ENCODE measurements at places on chromosomes 5 and 9.

GRCh38 chr9:107933097-107933496, 443.5 kb upstream of the KLF4 start:
- no peaks in the 10 kb centered on the region for H3K36me3 ChIP-seq
- no peak overlapping the region for H3K4me3 ChIP-seq
- DNase-seq: peak; percentile 35
- H3K27ac ChIP-seq: no peak overlapping the region
- no peaks in the 10 kb centered on the region for H3K27me3 ChIP-seq
- no peaks in the 10 kb centered on the region for H3K4me1 ChIP-seq

- no peaks in the 10 kb centered on the region for H3K36me3 ChIP-seq
- H3K4me1 ChIP-seq: peaks cover 6% of the 10 kb centered on the region
- H3K4me3 ChIP-seq: no peak overlapping the region
- no peak overlapping the region for H3K27ac ChIP-seq
- H3K27me3 ChIP-seq: no peaks in the 10 kb centered on the region
- DNase-seq: no peak
Observed at GRCh38 chr5:68464424-68464823, 248.9 kb downstream of the PIK3R1 start.

- H3K36me3 ChIP-seq: no peaks in the 10 kb centered on the region
- H3K27me3 ChIP-seq: peaks cover 32% of the 10 kb centered on the region
- no peak overlapping the region for H3K4me3 ChIP-seq
- H3K27ac ChIP-seq: no peak overlapping the region
- peaks cover 52% of the 10 kb centered on the region for H3K4me1 ChIP-seq
Observed at GRCh38 chr5:178360926-178361235, 128.3 kb upstream of the PHYKPL start.

GRCh38 chr9:88745276-88746001, 210.5 kb downstream of the NXNL2 start:
- H3K4me1 ChIP-seq: peaks cover 58% of the 10 kb centered on the region
- H3K27ac ChIP-seq: no peak overlapping the region
- H3K36me3 ChIP-seq: no peaks in the 10 kb centered on the region
- DNase-seq: no peak

GRCh38 chr9:95506428-95506677, 10.4 kb downstream of the PTCH1 start:
- peak overlapping the region; percentile 86 for H3K4me3 ChIP-seq
- DNase-seq: peak; percentile 82
- peak overlapping the region; percentile 94 for H3K27ac ChIP-seq
- H3K36me3 ChIP-seq: no peaks in the 10 kb centered on the region
- H3K27me3 ChIP-seq: peaks cover 4% of the 10 kb centered on the region

- no peak overlapping the region for H3K27ac ChIP-seq
- peaks cover 4% of the 10 kb centered on the region for H3K4me1 ChIP-seq
- H3K36me3 ChIP-seq: no peaks in the 10 kb centered on the region
- no peaks in the 10 kb centered on the region for H3K27me3 ChIP-seq
- H3K4me3 ChIP-seq: no peak overlapping the region
- DNase-seq: no peak
Observed at GRCh38 chr5:143318833-143319232, 84.7 kb downstream of the NR3C1 start.

DNA sequence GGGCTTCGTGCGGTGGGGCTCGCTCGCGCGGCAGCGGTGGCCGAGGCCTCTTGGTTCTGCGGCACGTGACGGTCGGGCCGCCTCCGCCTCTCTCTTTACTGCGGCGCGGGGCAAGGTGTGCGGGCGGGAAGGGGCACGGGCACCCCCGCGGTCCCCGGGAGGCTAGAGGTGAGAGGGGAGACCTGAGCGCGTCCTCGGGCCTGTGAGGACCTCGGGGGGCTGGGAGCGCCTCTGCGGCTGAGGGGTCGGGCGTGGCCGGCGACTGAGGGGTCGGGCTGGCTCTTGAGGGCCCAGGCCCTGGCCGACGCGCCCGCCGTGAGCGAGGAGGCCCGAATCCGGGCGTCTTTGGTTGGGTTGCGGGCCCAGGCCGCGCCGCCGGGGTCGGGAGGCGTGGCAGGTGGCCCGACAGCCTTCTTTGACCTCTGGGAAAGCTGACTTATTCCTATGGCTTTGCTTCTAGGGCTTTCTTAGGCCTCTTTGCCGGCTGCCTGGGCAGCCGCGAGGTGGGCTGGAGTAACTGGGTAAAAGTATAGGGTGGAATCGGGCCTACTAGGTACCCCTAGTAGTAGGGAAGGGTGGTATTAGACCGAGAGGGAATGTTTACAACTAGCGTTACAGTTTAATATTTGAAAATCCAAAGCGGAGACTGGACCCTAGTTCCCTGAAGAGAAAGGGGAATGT, at the start of gene CANX:
CANX (plus strand) TSS at position 33 of the 681 bp plus-strand sequence. CDS start 6,715 bp downstream, outside the sequence.
- H3K27ac ChIP-seq: peak within 1 kb of the TSS; percentile 97
- H3K4me1 ChIP-seq: peaks cover 18% of the 10 kb centered on the region
- H3K36me3 ChIP-seq: peaks cover 22% of the 10 kb centered on the region
- H3K4me3 ChIP-seq: peak within 1 kb of the TSS; percentile 91
- DNase-seq: no peak

DNA sequence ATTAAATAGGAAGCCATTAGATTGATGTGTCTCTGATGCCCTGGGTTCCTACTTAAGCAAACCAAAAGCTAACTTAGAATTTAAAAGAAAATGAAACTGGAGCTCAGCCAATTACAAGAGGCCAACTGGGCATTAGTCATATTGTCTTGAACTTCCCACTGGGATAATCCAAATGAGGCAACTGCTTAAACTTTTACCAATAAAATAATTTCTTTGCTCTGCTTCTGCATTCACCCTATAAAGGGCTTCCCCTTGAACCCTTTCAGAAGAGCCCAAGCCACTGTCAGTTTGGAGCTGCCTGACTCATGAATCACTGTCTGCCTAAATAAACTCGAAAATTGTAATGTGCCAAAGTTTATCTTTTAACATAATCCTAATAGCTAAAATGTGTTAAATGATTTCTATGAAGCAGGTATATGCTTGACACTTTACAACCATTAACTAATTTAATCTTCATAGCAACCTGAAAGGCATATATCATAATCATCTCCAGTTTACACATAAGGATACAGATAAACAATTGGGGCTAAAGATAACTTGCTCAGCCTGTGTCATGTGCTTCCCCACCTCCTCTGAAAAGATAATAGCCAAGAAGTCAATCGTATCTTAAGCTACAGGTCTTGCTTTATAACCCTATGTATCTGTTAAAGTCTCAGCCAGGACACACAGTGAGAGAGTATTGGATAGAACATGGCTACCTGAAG, 11.5 kb downstream of the GPR150 start:
- H3K27me3 ChIP-seq: no peaks in the 10 kb centered on the region
- H3K4me3 ChIP-seq: no peak overlapping the region
- H3K27ac ChIP-seq: no peak overlapping the region

- DNase-seq: peak; percentile 83
- no peaks in the 10 kb centered on the region for H3K36me3 ChIP-seq
- no peak overlapping the region for H3K4me3 ChIP-seq
- H3K4me1 ChIP-seq: peaks cover 33% of the 10 kb centered on the region
Observed at GRCh38 chr9:134598884-134599245, 42.7 kb upstream of the COL5A1 start.

GRCh38 chr9:114878879-114879564, 51.4 kb downstream of the TNFSF8 start:
- H3K27ac ChIP-seq: no peak overlapping the region
- peaks cover 2% of the 10 kb centered on the region for H3K27me3 ChIP-seq
- no peaks in the 10 kb centered on the region for H3K4me1 ChIP-seq
- no peaks in the 10 kb centered on the region for H3K36me3 ChIP-seq
- no peak overlapping the region for H3K4me3 ChIP-seq

DNA sequence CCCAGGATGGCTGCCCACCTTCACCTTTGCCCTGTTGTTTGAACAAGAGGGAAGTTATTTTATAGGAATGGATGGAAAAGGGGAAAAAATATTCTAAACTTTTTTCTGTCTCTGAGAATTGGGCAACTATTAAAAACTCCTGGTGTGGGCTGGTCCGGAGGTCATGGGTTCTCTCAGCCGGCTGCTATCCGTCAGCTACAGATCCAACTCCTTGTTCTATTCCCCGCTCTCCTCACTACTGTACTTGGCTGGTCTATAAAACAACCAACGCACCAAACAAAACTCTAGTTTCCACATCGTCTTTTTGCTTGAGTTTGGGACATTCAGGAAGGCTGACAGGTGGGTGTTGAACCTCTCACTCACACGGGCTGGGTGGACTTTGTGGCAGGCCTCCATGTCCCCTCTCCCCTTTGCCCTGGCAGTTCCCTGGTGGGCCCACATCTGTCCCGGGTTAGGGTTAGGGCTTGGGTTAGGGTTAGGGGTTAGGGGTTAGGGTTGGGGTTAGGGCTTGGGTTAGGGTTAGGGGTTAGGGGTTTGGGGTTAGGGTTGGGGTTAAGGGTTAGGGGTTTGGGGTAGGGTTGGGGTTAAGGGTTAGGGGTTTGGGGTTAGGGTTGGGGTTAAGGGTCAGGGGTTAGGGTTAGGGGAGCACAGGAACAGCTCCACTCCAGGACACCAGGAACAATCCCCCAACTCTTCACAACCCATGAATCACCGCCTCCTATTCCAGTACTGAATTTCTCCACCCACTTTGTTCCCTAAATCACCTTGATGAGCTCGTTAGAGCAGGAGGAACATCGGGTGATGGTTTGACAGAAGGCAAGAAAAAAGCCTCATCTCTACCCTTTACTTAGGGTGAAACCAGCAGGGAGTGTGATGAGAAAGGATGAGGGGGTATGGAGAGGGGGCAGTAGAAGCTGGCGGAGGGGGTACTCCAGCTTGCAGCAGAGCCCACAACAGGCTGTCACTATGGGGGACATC, 302.1 kb upstream of the IRX4 start:
- no peaks in the 10 kb centered on the region for H3K36me3 ChIP-seq
- peaks cover 17% of the 10 kb centered on the region for H3K27me3 ChIP-seq
- no peak overlapping the region for H3K27ac ChIP-seq
- H3K4me1 ChIP-seq: peaks cover 5% of the 10 kb centered on the region

DNA sequence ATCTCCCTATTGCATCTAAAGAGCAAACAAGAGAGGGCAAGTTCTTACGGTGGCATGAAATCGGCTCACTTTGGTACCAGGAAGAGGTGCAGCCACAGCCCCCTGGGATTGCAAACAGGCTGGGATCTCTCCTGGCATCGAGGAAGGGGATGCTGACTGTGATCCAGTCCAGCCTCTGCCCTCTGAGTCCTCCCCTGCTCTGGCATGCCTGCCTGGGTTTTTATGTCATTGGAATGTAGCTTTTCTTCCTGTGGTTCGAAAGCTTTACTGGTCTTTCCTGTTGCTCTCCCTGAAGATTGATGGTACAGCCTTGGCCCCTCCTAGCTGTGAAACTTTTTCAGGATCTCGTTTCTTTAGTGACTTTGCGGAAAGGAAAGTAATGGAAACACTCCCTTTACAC, 6.6 kb downstream of the SLC46A2 start:
- H3K4me1 ChIP-seq: no peaks in the 10 kb centered on the region
- no peak for DNase-seq
- no peak overlapping the region for H3K27ac ChIP-seq
- peaks cover 8% of the 10 kb centered on the region for H3K36me3 ChIP-seq

DNA sequence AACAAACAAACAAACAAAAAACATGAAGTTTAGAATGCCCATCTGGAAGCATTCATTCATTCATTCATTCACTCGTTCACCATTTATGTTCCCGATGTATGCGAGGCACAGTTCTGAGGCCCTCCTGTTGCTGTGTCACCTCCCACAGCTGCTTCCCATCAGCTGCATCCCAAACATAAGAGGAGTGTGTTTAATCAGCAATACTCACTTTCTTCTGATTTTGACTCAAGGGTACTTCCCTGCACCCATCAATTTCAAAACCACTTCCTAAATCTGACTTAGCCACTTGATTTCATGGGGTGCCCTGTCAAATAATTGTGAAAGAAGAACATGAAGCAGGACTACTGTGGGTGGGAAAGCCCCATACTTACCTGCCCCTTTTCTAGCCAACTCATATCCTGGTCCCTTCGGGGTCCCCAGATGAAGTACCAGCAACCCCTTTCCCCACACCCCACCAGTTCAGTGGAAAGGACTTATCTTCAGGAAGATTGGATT, 128.0 kb upstream of the IL12B start:
- H3K27ac ChIP-seq: no peak overlapping the region
- peaks cover 4% of the 10 kb centered on the region for H3K4me1 ChIP-seq
- H3K4me3 ChIP-seq: no peak overlapping the region
- H3K36me3 ChIP-seq: no peaks in the 10 kb centered on the region
- peaks cover under 1% of the 10 kb centered on the region for H3K27me3 ChIP-seq

DNA sequence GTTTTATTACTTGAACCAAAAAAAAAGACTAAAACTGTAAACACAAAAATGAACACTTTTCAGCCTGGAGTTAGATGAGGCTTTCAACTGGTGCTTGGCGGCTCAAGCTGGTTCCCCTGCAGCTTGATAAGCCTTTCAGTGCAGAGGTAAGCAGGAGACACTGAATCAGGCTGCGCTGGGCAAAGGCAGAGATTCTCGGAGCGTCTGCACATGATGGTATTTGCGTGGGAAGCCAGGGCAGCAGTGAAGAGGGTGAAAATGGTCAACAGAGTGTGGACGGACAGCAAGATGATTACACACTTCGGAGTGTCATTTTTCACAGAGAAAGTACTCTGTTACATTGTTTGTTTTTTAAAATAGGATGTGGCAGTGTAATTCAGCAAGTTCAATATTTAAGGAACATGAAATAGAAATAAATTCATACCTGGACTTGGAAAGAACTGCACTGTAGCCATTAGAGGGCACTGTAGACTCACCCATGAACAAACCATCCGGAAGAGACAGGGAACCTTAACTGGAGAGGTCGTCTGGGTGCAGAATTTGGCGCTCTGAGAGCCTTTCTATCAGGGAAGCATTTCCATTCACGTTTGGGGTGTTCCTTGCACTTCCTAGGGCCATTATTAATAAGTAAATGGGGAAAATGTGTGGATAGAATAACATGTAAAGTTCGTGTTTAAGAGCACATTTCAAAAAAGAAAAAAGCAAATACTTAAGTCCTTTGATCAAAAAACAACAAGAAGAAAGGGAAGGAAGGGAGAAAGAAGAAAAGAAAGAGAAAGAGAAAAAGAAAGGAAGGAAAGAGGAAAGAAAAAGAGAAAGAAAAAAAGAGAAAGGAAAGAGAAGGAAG, 69.8 kb downstream of the ICE1 start:
- H3K4me3 ChIP-seq: no peak overlapping the region
- H3K27ac ChIP-seq: no peak overlapping the region
- DNase-seq: peak; percentile 49

GRCh38 chr9:127927988-127928675, 2.4 kb downstream of the PIP5KL1 start:
- no peak for DNase-seq
- H3K36me3 ChIP-seq: no peaks in the 10 kb centered on the region
- peaks cover 29% of the 10 kb centered on the region for H3K4me1 ChIP-seq

DNA sequence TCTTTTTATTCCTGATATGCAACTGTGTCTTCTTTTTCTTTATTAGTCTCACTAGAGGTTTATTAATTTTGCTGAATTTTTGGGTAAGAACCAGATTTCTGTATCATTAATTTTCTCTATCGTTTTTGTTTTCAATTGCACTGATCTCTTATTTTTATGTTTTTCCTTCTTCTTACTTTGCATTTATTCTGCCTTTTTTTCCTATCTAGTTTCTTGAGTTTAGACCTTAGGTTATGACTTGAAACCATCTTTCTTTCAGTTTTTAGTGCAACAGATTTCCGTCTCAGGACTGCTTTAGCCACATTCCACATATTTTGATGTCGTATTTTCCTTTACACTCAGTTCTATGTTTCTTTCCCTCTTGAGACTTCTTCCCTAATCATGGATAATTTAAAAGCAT, 56.6 kb downstream of the IARS1 start:
- no peak for DNase-seq
- H3K27me3 ChIP-seq: no peaks in the 10 kb centered on the region
- H3K4me3 ChIP-seq: no peak overlapping the region
- H3K36me3 ChIP-seq: peaks cover 30% of the 10 kb centered on the region
- no peak overlapping the region for H3K27ac ChIP-seq

All from muscle of leg (tissue), 16 donors.